ENCODE measurements at places on chromosomes 13 and 19.

- no peak for DNase-seq
Observed at GRCh38 chr19:51185069-51185867, 39.6 kb upstream of the CD33 start.

DNA sequence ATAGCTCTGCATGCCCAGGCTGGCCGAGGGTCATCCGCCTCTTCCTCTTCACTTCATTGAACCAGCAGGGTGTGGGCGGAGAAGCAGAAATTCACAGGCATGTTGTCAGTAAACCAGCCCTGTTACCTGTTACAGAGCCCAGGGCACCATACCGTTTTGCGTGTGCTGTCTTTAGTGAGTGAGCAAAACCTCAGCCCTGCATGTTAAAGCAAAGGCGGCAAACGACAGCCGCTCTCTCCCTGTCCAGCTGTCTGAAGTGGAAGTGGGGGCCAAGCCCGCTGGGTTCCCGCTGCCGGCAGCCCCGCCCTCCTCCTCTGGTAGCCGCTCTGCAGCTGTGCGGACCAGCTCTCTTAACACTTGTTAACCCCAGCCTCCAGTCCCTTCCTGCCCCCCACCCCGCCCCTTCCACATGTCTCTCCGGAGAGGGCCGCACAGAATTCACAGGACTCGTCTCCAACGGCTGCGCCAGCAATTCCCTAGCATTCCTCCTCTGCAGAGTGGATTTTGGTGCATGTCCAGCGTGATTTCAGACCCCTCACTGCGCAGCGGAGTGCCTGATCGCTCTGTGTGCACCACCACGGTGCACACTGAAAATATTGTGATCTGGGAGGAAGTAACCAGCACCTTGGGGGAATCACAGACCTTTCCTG lies 12.7 kb downstream of the KLHL26 start:
- DNase-seq: no peak

DNA sequence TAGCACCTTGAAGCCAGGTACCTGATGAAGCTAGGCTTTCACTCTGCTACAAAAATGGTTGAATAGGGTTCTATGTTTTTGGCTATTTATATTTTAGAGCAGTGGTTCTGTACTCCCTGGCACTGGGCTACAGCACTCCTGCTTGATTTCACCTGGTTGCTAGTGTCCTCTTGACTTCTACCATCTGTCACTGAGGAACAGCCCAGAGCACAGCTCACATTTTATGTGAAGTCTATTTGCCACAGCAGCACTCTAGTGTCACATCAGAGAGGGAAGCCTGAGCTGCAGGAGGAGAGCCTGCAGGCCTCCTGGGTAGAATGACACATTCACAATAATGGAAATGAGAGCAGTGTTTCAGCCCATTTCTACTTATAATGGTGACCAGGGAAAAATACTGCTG lies 184.2 kb downstream of the ZNF486 start:
- no peak for DNase-seq

- no peak for DNase-seq
Observed at GRCh38 chr13:65719831-65720230, 1510.3 kb downstream of the PCDH9 start.

GRCh38 chr13:101727118-101727517 lies 274.6 kb downstream of the ITGBL1 start:
- DNase-seq: no peak

- no peak for DNase-seq
Observed at GRCh38 chr13:38967446-38967845, 23.2 kb downstream of the STOML3 start.

- DNase-seq: peak; percentile 45
Observed at GRCh38 chr13:109844396-109844795, 58.0 kb upstream of the IRS2 start.

- DNase-seq: no peak
Observed at GRCh38 chr19:29815231-29815630, 3.4 kb downstream of the CCNE1 start.

Measured in amniotic epithelial cell (primary cell).